Activated T-cell treated with anti-CD3 and anti-CD28 coated beads, Interleukin-2, amount 50 U/mL, for 1 hour (primary cell): ENCODE measurements at places on chromosomes 7 and 10.

GRCh38 chr7:38512704-38513103, 118.5 kb downstream of the AMPH start:
- DNase-seq, result no peak

- no peak for DNase-seq
Measured at GRCh38 chr7:18844735-18845134, 272.7 kb downstream of the TWIST1 start.

- DNase-seq, result no peak
Measured at GRCh38 chr7:69708857-69709256, 110.6 kb downstream of the AUTS2 start.

DNA sequence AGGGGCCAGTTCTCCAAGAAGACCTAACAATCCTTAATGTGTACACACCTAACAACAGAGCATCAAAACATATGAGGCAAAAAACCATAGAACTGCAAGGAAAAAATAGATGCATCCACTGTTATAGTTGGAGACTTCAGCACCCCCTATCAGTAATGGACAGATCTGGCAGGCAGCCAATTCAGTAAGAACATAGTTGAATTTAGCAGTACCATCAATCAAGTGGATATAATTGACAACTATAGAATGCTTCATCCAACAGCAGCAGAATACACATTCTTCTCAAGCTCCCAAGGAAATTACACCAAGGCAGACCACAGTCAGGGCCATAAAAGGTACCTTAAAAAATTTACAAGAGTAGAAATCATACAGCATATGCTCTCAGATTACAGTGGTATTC, 42.2 kb downstream of the POLL start:
- DNase-seq, result no peak

GRCh38 chr7:44764665-44765578, 16.3 kb downstream of the ZMIZ2 start:
- no peak for DNase-seq

- no peak for DNase-seq
Measured at GRCh38 chr7:80312139-80312661, 177.6 kb downstream of the GNAI1 start.

- DNase-seq, result no peak
Measured at GRCh38 chr7:56087445-56087844, 5.3 kb downstream of the PHKG1 start.
